Activated CD8-positive, alpha-beta memory T cell treated with anti-CD3 and anti-CD28 coated beads for 1 hour (primary cell): ENCODE measurements at places on chromosomes 2 and 18.

GRCh38 chr18:48153613-48154481 is 223.4 kb upstream of the SMAD2 start:
- no peak for DNase-seq

DNA sequence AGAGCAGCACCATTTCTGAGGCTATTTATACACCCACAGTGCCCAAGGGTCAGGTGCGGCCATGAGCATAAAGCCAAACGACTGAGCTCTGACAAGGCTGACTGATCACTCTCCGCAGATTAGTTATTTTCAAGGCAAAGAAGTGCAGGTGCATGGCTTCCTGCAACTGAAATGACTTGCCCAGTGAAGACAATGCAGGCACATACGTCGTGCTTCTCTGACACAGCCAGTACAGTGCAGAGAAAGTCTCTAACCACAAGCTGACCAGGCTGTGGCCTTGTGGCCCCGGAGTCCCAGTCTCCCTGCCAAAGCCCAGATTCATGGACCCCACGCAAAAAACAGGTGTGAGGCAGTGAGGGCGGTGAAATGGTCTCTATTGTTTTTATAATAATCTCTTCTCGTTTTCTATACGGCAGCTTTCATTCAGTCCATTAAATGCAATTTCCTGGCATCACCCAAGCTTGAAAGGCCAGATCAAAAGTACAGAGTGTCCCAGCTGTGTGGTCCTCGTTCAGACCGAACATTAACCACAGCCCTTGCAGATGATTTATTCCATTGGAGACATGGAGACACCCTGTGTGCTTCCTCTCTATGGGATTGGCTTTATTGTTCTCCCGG is 447.0 kb upstream of the ID2 start:
- DNase-seq: no peak

DNA sequence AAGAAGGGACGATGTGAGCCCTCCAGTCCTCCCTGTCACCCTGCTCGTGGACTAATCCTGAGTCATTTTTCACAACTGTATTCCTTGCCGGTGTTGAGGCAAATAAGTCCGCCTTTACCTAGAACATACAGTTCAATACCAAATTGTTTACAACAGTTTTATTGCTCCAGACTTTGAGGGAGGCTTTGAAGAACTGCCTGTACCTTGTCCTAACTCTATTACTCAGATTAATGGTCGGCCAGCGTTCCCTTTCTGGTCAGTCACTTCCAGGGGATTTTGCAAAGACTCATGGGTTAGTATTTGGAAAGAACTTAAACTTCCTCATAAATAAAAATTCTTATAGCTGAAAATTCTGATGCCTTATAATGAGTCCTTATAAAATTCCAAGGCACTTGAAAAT is 85.1 kb upstream of the ZNF532 start:
- no peak for DNase-seq

DNA sequence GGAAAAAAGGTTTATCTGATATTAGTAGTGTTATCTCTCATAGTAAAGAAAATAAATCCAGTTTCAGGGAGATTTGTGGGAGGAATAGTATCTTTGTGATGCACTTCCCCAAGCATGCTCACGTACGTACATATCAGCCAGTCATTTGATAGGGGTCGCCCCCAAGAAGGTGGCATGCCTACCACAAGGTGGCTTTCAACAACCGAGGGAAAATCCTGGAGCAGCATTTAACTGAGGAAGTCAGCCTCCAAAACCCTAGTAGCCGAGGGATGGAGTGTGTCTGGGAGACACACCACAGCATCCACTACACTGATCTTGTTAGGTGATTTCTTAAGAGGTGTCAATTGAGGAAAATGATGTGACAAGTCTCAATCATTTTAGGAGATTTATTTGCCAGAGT is 623.9 kb downstream of the NYAP2 start:
- no peak for DNase-seq

DNA sequence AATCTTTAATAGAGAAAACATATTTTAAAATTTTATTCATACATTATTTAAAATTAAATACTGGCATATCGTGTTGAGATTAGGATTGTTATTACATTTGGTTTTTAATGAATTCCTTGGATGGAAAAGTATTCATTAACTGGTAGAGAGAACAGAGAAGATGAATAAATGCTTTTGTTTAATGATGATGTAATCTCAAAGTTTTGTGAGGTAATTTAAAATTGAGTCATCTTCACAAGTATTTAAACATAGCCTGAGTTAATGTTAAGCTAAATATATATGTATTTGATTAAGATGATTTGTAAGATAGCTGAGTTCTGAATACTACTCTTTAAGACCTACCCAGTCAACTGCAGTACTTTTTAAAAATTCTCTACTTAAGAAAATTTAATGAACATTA is 713.4 kb upstream of the VRK2 start:
- no peak for DNase-seq

DNA sequence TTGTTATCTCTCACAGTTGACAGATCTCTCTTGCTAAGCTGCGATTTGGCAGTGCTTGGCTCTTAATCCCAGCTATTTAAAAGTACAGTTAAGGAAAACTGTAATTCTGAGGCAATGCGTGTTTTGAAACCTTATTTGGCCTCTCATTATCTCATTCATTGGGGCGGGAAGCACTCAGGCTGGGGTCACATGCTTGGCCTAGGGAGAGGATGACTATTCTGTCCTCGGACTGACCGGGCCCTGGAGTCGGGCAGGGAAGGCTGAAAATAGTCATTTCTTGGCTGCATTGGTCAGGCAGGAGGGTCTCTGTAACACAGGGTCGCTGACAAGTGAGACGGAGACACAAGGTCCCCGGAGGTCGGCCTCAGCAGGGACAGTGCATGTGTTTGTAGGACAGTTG is 20.2 kb upstream of the EMILIN2 start:
- DNase-seq: no peak
